ENCODE measurements at places on chromosomes 13 and 19. TPM values are rescaled to one million over a fixed set of nuclear protein-coding genes. Genes with fewer than 3 reads are reported as not detected.

DNA sequence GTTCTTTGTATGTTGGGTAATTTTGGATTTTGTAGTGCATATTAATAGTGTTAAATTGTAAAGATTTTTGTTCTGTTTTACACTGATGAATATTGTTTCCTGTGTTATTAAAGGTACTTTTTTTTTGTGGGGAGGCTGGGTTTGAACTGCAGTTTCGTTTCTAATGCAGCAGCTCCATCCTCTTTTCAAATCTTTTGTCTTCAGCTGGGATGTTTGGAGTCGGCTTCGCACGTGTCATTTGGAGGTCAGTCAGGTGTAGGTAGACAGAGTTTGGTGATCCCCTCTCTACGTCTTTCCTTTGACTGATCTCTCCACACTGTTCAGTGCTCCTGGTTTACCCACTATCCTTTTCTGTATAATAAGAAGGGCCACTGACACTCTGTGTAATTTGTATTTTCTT, 30.3 kb downstream of the TDRD3 start:
- no peak for DNase-seq

ZNF600 gene
- total RNA-seq = 7.0 TPM

DNA sequence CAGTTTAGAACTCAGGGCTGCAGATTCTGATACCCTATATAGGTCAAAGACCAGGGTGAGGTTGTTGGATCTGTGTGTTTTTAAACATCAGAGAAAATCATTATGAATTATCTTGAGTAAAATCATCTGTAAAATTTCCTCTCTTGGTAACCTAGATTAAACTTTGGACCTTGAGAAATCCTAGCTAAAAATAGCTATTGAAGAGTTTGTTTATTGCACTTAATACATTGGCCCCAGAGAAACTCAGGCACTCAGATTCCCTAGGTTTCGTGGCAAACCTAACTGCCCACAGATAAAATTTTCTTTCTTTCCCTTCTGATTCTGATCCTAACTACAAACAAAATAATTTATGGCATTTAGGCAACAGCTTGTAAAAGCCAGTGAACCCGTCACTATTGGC, 102.3 kb downstream of the GPC6 start:
- DNase-seq = no peak

SLC10A2 gene
- not detected for total RNA-seq

KCNN4 gene
- 136 TPM for total RNA-seq

GRCh38 chr19:58054901-58055874, 3.9 kb upstream of the ZNF135 start:
- no peak for DNase-seq

C19orf67 gene
- not detected for total RNA-seq

- DNase-seq = no peak
Measured at GRCh38 chr13:25204863-25205262, 32.8 kb upstream of the AMER2 start.

DNA sequence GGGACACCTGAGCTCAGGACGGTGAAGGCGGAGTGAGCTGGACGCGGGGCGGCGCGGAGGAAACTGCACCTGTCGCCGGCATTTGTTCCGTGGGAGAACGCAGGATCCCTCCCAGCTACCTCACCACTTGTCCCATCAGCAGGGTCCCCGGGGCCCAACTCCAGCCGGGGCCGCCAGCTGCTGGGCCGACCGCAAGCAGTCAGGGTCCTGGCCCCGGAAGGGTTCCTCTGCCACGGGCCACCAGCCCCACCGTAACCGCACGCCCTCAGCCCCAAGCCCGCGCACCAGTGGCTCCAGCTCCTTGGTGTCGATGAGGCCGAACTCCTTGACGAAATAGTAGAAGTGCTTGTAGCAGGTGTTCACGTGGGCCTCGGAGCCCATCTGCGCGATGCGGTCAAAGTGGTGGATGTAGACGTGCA, 19.6 kb downstream of the MOB3A start:
- no peak for DNase-seq

DNA sequence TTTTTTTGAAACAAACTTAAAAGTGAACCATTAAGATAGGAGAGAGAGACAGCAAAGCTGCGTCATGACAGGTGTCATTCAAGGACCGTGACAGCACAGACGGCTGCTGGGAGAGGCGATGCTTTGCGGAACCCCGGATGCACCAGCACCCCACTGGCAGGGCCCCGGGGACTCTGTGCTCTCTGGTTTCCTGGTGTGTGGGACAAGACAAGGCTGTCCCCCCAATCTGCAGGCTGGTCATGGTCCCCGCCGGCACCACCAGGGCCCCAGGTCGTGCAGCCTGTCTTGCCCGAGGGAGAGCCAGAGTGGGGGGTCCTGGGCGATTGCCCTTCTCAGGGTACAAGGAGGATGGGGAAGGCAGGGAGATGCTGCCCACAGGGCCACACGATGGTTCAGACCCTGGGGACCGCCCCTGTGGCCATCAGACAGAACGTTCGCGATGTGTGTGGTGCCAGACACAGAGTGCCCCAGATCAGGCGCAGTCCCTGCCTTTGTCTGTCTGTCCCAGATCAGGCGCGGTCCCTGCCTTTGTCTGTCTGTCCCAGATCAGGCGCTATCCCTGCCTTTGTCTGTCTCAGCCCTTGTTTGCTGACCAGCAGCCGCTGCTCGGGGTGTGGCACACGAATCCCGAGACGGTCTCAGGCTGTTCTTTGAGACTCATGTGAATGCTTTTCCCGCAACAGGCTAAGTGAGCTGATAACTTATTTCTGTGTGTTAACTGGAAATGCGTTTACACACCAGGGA, 36.1 kb downstream of the ADPRHL1 start:
- DNase-seq = no peak

- no peak for DNase-seq
Measured at GRCh38 chr19:54151362-54152035, 8.0 kb downstream of the LENG1 start.

Measured in hematopoietic multipotent progenitor cell (in vitro differentiated cells).